ENCODE measurements at places on chromosomes 7 and 10.

GRCh38 chr7:24227603-24228359 is 56.2 kb upstream of the NPY start:
- DNase-seq = no peak

GRCh38 chr10:128165536-128165935 is 39.3 kb upstream of the MKI67 start:
- DNase-seq = no peak

GRCh38 chr7:101783381-101784181 is 33.8 kb upstream of the CUX1 start:
- no peak for DNase-seq

GRCh38 chr10:34940436-34940835 is 125.3 kb upstream of the PARD3 start:
- DNase-seq = no peak

DNA sequence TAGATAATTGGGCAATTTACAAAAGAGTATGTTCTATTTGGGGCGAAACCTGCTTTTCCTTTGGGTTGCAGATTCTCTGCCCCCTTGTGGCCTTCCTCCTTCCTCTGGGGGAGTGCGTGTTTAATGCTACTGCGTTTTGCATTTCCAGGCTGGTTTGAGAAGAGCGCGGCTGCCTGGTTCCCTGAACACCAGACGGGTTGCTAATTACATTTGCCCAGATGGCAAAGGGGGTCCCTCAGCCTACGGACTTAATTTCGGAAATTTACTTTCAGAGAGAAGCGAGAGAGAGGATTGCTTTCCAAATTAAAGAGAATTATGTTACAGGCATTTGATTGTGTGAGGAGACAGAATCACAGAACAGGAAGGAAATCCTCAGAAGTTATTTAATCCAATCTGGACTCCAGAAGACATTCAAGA is 91.9 kb upstream of the JAZF1 start:
- DNase-seq = peak; percentile 22

All from D721Med (cell line).